Stimulated activated CD8-positive, alpha-beta memory T cell treated with anti-CD3 and anti-CD28 coated beads, Interleukin-15, amount 100 ng/mL, for 4 hours (primary cell): ENCODE measurements at places on chromosomes 3 and 15.

GRCh38 chr3:124281453-124282316 lies 289.8 kb upstream of the ROPN1 start:
- DNase-seq, result no peak

DNA sequence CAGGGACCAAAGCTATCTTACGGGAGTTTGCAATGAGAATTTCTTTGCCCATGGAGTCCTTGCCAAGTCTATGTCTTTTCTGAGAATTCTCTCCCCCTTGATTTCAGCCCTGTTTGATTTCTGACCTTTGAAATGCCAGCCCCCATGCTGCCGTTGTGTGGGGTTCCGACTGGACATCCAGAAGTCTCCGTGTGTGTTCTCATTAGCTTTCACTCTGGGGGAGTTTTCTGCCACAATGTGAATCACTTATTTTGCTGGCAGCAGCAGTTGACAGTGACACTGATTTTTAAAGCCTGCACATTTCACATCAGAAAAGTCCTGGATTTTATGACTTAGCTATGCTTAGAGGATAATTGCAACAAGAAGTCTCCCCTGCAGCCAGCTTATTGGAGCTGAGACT lies 98.4 kb upstream of the CTDSPL start:
- DNase-seq, result no peak

DNA sequence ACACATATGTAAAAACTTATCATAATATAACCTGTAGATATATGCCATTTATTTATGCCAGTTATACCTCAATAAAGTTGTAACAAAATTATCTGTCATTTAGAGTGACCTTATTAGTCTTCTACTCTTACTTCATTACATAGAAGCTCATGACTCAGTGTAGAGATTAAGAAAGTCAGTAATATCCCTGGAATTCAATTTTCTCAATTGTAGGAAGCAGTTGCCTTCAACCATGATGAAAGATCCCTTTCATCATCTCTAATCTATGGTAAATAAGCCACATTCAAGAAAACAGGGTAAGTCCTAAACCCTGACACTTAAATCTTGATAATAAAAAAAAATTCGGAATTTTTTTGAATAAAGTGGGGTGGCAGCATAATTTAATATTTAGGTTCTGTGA lies 216.5 kb upstream of the PEX5L start:
- no peak for DNase-seq

DNA sequence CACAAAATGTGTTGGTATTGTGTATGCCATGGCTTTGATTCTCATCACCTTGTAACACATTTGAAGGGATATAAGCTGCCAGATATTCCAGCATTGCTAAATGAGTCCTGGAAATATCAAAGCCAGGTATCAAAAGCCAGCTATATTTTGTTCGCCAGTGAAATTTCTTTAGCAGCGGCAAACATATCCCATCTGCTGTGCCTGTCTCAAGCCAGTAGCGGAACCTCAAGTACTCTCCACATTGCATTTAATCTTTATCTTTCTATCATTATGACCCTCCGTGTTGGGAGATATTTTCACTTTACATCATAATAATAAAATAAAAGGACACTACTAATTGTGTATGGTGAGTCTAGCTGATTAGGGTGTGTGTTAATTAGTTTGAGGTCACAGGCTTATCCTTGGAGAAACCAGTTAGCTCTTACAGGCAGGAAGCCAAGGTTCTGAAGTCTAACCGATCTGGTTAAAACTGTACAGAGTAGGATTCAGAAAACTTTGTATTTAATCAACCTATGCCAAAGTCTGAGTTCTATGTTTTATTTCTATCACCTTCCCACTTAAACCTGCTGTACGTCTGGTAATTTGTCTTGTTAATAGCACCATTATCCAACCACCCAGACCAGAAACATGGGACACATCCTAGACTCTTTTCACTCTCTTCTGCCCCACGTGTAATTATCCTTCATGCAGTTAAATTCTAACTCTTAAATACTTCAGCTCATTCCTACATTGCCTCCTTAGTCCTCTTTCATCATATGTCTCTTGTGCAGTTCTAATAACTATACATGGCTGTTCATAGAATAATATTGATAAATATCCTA lies 14.5 kb downstream of the TIPARP start:
- DNase-seq, result no peak

DNA sequence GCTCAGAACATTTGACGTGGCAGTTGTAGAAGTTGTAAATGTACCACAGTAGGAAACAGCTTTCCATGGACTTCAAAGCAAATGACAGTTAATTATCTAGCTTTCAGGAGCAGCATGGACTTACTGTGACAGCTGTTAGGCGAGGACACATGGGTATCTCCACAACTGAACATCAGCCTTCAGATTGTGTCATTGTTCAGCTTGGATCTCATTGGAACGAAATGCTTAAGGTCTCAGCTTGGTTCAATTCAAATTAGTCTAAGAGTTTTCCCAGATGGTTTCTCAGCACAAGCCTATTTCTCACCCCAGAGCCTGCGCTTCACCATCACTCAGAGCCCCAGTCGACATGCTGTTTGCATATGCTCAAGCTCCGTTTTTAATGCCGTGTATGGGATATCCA lies 21.1 kb upstream of the GYG1 start:
- no peak for DNase-seq

- DNase-seq, result no peak
These were observed 29.1 kb downstream of the TF start for GRCh38 chr3:133775309-133775708.

GRCh38 chr15:70533931-70534742 lies 229.2 kb downstream of the UACA start:
- DNase-seq, result no peak

DNA sequence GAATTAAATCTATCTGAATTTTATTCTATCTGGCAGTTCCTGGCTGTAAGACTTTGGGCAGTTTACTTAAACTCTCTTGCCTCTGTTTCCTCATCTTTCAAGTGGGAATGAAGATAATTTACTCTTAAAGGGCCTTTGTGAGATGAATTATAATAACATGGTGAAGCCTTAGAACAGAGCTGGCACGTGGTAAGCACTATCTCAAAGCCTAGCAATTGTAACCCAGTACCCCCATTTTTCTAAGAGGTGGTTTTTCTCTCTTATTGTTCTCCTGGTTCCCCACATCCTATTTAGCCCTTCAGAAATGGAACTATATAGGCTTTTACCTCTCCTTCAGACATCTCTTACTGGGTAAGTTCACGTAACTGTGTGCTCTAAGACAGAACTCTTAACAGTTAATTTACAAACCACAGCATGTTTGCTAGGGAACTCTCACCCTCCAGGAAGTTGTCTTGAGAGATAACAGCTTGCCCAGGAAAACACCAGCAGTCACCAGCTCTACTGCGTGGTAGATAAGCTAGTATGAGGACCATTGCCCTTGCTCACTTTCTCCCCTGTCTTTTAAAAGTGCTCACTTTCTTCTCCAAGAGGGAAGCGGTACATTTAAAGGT lies 12.3 kb upstream of the CRBN start:
- no peak for DNase-seq

- DNase-seq, result no peak
These were observed 212.6 kb downstream of the ZNF621 start for GRCh38 chr3:40737343-40737742.
